WTC11 (cell line): ENCODE measurements at places on chromosomes 13 and 19. TPM values are rescaled to one million over a fixed set of nuclear protein-coding genes. Genes with fewer than 3 reads are reported as not detected.

Gene TNFSF13B
- 0.39 TPM in 1 of 3 replicates, not detected in the others for total RNA-seq

GRCh38 chr13:110627761-110628476, 12.6 kb downstream of the NAXD start:
- H3K27ac ChIP-seq, result no peak overlapping the region
- H3K27me3 ChIP-seq, result no peaks in the 10 kb centered on the region
- H3K4me3 ChIP-seq, result no peak overlapping the region
- H3K36me3 ChIP-seq, result peaks cover 37% of the 10 kb centered on the region

GRCh38 chr13:75091718-75092117, 390.3 kb downstream of the TBC1D4 start:
- DNase-seq, result no peak
- no peak overlapping the region for H3K4me3 ChIP-seq

Gene ONECUT3
- 0.04 TPM in 1 of 3 replicates, not detected in the others for total RNA-seq

DNA sequence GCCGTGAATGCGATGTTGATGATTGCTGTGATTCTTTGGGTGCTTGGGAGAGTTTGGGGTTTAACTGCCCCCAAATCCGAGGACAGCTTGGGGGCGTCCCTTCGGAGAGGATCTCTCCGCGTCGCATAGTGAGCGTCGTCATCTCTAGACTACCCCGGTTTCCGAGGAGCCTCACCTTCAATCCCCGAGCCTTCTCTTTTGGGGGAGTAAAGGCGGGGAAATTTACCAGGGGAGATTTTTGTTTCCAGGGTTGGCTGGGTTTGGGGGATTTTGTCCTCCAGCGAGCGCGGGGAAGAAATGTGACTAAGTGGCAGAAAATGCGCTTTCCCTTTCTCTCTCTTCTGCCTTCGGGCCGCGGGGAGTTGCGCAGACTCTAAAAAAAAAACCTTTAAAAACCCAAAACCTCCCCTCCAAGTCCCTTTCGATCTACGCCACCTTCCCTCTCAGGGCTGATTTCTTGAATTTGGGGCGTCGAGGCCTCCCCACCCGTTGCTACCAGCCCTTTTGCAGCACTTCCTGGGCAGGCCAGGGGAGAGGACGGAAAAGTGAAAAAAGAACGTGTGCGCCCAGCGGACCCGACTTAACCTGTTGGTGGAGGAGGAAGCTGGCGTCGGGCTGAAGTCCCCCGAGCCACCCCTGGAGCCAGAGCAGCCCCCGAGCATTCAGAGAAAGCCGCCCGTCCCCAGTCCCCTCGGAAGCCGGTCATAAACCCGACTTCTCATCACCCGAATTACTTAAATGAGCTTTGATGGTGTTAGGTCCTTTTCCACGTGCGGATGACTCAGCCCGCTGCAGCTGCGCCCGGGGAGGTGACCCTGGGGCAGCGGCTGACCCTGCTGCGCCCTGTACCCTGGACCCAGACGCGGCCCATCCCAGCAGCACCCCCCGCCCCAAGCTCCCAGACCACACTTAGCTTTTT, 17.7 kb downstream of the NFIX start:
- peaks cover 3% of the 10 kb centered on the region; the same call in 1 of the 2 replicates for H3K36me3 ChIP-seq
- H3K27ac ChIP-seq, result no peak overlapping the region
- H3K4me1 ChIP-seq, result peaks cover 59% of the 10 kb centered on the region

- no peak overlapping the region for H3K4me3 ChIP-seq
- DNase-seq, result no peak
- peaks cover 20% of the 10 kb centered on the region for H3K36me3 ChIP-seq
- H3K27ac ChIP-seq, result no peak overlapping the region
- H3K4me1 ChIP-seq, result peaks cover 19% of the 10 kb centered on the region
Observed at GRCh38 chr13:94419304-94419924, 60.1 kb downstream of the DCT start.

GRCh38 chr19:30566681-30567420, 194.7 kb downstream of the ZNF536 start:
- no peaks in the 10 kb centered on the region for H3K36me3 ChIP-seq
- no peak for DNase-seq
- H3K4me3 ChIP-seq, result no peak overlapping the region
- H3K4me1 ChIP-seq, result peaks cover 43% of the 10 kb centered on the region

Gene DNAJC15
- 12.2 to 15.6 TPM (median 13.5 TPM) in 3 replicates for total RNA-seq

DNA sequence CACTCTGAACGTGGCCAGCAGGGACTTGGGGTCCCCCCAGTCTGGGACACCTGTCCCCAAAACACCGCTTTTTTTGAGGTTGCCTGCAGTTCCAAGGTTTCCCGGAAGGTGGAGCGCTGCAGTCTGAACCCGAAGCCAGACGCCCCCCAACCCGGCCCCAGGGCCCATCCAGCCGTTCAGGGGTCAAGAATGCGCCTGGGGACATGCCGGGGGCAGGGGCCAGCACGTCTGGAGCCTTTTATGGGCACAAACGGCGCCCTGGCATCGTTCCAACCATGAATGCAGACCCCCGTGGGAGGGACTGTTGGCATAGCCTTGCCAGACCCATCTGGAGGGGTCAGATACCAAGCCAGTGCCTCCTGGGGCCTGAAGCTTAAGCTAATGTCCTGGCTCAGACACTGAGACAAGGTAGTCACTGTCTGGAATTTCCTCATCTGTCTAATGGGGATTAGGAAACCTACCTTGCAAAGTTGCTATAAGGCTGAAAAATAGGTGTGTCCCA, 6.9 kb downstream of the S1PR5 start:
- DNase-seq, result peak; percentile 88
- peaks cover 34% of the 10 kb centered on the region for H3K27me3 ChIP-seq
- H3K4me1 ChIP-seq, result peaks cover 11% of the 10 kb centered on the region
- peaks cover 8% of the 10 kb centered on the region; the same call in 1 of the 2 replicates for H3K36me3 ChIP-seq
- no peak overlapping the region for H3K27ac ChIP-seq

Gene TTC9B
- 0.23 TPM in 1 of 3 replicates, not detected in the others for total RNA-seq

DNA sequence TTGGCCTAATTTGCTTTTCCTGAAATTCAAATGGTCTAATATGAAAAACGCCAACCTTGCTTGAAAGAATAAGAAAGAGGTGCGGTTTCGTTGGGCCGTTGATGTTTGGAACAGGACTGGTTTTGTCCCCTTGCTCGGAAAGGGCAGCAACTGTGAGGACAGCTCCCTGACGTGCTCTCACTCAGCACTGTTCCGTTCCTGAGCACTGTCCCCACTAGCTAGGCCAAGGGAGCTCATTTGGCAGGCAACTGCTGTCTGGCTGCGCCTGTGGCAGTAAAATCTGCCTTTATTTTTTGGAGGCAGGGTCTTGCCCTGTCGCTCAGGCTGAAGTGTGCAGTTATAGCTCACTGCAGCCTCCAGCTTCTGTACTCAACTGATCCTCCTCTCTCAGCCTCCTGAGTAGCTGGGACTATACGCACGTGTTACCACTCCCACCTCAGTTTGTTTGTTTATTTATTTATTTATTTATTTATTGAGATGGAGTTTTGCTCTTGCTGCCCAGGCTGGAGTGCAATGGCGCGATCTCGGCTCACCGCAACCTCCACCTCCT, 4.5 kb downstream of the LDLR start:
- no peak for DNase-seq
- H3K27me3 ChIP-seq, result no peaks in the 10 kb centered on the region
- peaks cover 49% of the 10 kb centered on the region for H3K36me3 ChIP-seq
- H3K27ac ChIP-seq, result peak overlapping the region; percentile 86
- peaks cover 49% of the 10 kb centered on the region for H3K4me1 ChIP-seq

Gene CGB1
- total RNA-seq, result 0.87 TPM in 1 of 3 replicates, not detected in the others

Gene CSNK1G2
- 102 to 126 TPM (median 107 TPM) in 3 replicates for total RNA-seq

GRCh38 chr13:77172650-77173049, 145.7 kb upstream of the FBXL3 start:
- no peak overlapping the region for H3K4me3 ChIP-seq
- H3K36me3 ChIP-seq, result peaks cover 13% of the 10 kb centered on the region
- no peaks in the 10 kb centered on the region for H3K4me1 ChIP-seq
- H3K27me3 ChIP-seq, result no peaks in the 10 kb centered on the region

Gene ADM5
- total RNA-seq, result 5.9 to 6.7 TPM (median 6.2 TPM) in 3 replicates

Gene ZNF17
- total RNA-seq, result 6.7 to 10.3 TPM (median 7.7 TPM) in 3 replicates

Gene KLK3
- 0.13 to 0.25 TPM (median 0.16 TPM) in 3 replicates for total RNA-seq

GRCh38 chr13:64928696-64929499, 2301.2 kb downstream of the PCDH9 start:
- H3K27ac ChIP-seq, result no peak overlapping the region
- H3K4me3 ChIP-seq, result no peak overlapping the region
- no peak for DNase-seq
- no peaks in the 10 kb centered on the region for H3K36me3 ChIP-seq
- H3K4me1 ChIP-seq, result no peaks in the 10 kb centered on the region

Gene ADGRE3
- not detected in 3 replicates for total RNA-seq
